Fibroblast of lung (primary cell): ENCODE measurements at places on chromosomes 1 and 21. TPM values are rescaled to one million over a fixed set of nuclear protein-coding genes. Genes with fewer than 3 reads are reported as not detected.

DNA sequence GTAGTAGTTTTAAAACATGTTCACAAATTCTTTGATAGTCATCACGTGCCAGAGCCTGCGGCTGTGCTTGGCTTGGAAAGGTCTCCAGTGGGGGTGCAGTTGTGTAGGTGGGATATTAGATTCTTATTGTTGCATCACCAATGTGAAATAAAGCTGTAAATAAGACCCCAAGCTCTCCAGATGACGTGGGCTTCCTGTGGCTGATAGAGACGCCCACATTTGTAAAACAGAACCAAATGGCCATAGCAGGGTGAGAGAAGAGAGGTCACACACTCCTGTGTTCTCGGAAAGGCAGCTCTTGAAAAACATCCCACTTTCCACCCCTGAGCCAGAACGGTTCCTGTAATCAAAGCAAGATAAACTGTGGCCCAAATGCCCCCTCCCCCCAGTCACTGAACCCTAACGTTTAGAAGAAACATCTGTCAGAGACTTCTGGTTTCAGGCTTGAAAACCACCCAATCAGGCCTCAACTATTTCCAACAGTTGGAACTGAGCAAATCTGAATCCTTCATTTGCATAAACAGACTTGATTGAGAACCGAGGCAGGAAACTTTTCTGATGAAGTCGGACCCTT, 6.6 kb upstream of the NTPCR start:
- no peak overlapping the region for H3K4me3 ChIP-seq
- peak; percentile 19 for DNase-seq
- no peaks in the 10 kb centered on the region for H3K4me1 ChIP-seq
- H3K27ac ChIP-seq: no peak overlapping the region

GRCh38 chr1:17292299-17293160, 15.5 kb upstream of the PADI4 start:
- H3K27me3 ChIP-seq: no peaks in the 10 kb centered on the region
- H3K4me1 ChIP-seq: no peaks in the 10 kb centered on the region
- H3K36me3 ChIP-seq: no peaks in the 10 kb centered on the region
- no peak overlapping the region for H3K4me3 ChIP-seq
- no peak overlapping the region for H3K27ac ChIP-seq

DNA sequence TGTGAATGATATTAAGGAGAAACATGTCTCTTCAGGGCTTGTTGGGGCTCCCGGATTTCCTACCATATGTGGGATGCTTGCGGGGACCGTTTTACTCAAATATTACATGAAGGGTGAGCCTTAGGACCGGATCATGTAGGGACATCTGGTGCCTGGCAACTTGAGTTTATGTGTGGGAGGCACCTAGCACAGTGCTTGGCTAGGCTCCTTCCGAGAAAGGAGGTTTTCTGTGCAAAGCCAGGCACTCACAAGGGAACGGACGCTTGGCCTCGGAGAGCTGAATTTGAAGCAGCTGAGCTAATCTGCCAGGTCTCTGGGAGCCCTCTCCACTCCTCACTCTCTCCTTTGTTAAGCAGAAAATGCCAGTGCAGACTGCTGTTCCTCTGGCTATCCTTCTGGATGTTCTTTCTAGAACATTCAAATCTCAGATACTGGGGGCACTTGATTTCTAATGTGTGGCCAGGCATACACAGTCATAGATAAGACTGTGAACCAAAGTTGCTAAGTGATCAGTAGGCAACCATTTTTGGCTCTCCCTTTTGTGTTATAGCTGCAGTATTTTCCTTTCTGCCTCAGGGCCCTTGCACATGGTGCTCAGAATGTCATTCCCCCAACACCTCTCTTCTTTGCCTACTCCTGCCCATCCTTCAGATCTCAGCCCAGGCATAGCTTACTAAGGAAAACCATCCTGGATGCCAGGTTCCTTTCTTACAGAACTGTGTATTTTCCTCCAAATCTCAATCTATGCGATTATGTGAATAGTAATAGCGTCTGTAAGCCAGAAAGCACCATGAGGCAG, 216.6 kb upstream of the CSF3R start:
- H3K27ac ChIP-seq: no peak overlapping the region
- H3K27me3 ChIP-seq: no peaks in the 10 kb centered on the region
- DNase-seq: no peak
- no peaks in the 10 kb centered on the region for H3K36me3 ChIP-seq
- H3K4me3 ChIP-seq: no peak overlapping the region
- no peaks in the 10 kb centered on the region for H3K4me1 ChIP-seq

- H3K36me3 ChIP-seq: no peaks in the 10 kb centered on the region
- no peaks in the 10 kb centered on the region for H3K4me1 ChIP-seq
- H3K4me3 ChIP-seq: no peak overlapping the region
- no peak for DNase-seq
These were observed 27.0 kb downstream of the DNASE2B start for GRCh38 chr1:84425150-84425896.

DNA sequence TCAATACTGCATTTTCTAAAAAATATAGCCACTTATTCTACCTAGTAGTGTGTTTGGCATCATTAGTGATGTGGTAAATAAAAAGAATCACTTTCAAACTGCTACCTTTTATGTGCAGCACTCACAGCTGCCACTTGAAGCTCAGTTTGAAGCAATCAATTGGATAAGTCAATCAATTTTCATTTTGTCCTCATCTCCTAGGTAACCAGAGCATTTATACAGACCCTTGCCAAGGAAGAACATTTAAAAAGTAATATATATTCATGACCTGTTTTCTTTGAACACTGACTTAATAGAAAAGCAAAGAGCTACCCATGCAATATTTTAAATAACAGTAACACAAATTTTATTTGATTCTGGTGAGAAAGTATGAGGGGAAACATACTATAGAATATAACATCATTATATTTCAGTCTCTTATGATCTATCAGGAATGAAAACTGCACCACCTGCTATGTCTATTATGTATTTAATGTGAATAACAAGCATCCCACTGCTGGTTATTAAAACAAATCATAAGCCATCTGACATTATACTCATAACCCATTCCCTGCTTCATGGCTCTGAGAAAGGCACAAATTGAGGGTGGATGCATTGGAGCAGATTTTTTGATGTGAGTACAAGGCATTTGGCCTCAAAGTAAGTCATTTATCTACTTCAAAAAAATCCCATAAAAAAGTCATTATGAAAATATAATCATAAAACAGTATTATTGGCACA, 168.4 kb upstream of the C21orf91 start:
- no peaks in the 10 kb centered on the region for H3K4me1 ChIP-seq
- H3K27me3 ChIP-seq: no peaks in the 10 kb centered on the region
- no peak for DNase-seq
- no peaks in the 10 kb centered on the region for H3K36me3 ChIP-seq
- no peak overlapping the region for H3K4me3 ChIP-seq

- DNase-seq: no peak
- no peaks in the 10 kb centered on the region for H3K27me3 ChIP-seq
- peaks cover 7% of the 10 kb centered on the region for H3K36me3 ChIP-seq
- H3K4me1 ChIP-seq: peaks cover 4% of the 10 kb centered on the region
- no peak overlapping the region for H3K27ac ChIP-seq
These were observed 12.7 kb downstream of the ADAMTS1 start for GRCh38 chr21:26832546-26832945.

DNA sequence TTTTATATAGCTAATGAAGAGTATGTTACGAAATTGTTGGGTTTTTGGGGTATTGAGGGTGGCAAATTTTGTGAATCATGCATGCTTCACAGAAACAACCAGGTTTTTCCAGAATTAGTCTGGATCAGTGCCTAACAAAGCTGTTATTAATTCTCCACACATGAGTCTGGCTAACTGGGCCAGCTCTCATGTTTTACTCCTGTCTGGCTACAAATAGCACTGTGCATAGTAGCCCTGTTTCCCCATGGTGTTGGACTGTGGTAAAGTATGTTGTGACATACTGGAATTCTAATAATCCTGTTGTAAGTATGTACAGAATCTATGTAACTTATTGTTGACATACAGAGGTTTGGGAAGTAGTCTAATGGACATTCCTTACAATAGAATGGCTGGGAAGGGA, 35.8 kb downstream of the S100B start:
- H3K4me1 ChIP-seq: no peaks in the 10 kb centered on the region
- H3K36me3 ChIP-seq: peaks cover 19% of the 10 kb centered on the region
- DNase-seq: no peak
- H3K27ac ChIP-seq: no peak overlapping the region

DNA sequence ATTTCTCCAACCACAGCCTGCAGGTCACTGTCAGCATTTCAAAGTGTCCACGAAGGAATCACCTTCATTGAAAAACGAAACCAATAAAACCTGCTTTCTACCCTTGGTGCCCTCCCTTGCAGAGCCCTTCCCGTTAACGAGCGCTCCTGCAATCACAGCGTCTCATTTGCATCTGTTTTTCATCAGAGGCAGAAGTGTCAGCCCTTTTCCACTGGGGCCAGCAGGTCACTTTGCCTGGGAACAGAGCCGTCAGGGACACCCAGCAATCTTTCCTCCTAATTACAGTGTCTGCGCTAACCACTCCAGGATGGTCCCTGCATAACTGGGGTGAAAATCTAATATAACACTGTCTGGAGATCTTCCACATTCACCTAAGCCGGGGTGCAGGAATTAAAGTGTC, 85.3 kb downstream of the PSMG1 start:
- no peaks in the 10 kb centered on the region for H3K36me3 ChIP-seq
- H3K27ac ChIP-seq: no peak overlapping the region
- no peak for DNase-seq
- H3K4me3 ChIP-seq: no peak overlapping the region

- no peak for DNase-seq
- H3K36me3 ChIP-seq: no peaks in the 10 kb centered on the region
- no peak overlapping the region for H3K27ac ChIP-seq
- no peak overlapping the region for H3K4me3 ChIP-seq
These were observed 205.8 kb downstream of the SLC45A1 start for GRCh38 chr1:8523666-8524206.

GRCh38 chr1:45563843-45564242, 13.2 kb downstream of the AKR1A1 start:
- no peak overlapping the region for H3K4me3 ChIP-seq
- H3K27me3 ChIP-seq: no peaks in the 10 kb centered on the region
- no peaks in the 10 kb centered on the region for H3K4me1 ChIP-seq
- DNase-seq: no peak

GRCh38 chr1:13699510-13699909, 478 bp upstream of the PRDM2 start:
- no peaks in the 10 kb centered on the region for H3K27me3 ChIP-seq
- no peaks in the 10 kb centered on the region for H3K36me3 ChIP-seq
- peak; percentile 21 for DNase-seq
- peak overlapping the region; percentile 71 for H3K27ac ChIP-seq

DNA sequence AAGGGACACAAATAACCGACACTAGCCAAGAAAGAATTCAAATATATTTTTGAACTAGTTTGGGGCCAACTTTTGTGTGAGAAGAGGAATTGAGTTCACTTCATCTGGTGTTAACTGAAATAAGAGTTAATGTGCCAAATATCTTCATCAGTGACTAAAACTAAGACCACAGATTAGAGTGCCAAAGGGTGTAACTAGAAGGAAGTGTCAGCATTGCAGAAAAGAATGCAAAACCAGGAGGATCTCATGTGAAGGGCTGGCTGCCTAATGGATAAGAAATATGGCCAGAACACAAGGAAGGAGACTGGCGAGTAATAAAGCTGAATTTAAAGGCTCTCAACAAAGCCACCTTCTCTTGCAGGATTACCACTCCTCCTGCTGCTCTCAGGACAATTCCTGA, 61.8 kb upstream of the LRRC8D start:
- H3K4me1 ChIP-seq: peaks cover 8% of the 10 kb centered on the region
- no peak overlapping the region for H3K4me3 ChIP-seq
- H3K36me3 ChIP-seq: no peaks in the 10 kb centered on the region

- H3K27ac ChIP-seq: no peak overlapping the region
- no peaks in the 10 kb centered on the region for H3K4me1 ChIP-seq
- H3K27me3 ChIP-seq: peaks cover 3% of the 10 kb centered on the region
- no peak for DNase-seq
- H3K4me3 ChIP-seq: no peak overlapping the region
These were observed 138.0 kb upstream of the DNAH14 start for GRCh38 chr1:224791362-224791941.

DNA sequence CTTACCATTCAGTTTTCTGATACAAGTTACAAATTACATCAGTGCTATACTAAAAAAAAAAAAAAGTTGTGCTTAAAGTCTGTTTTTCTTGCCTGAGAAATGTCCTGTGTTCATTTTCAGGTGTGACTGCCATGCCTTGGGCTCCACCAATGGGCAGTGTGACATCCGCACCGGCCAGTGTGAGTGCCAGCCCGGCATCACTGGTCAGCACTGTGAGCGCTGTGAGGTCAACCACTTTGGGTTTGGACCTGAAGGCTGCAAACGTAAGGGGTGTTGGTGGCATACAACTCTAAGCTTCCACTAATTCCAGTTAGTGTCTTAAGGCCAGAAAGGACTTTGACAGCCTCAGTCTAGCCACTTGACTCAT, 60.1 kb upstream of the LAMC2 start:
- DNase-seq: no peak
- peak overlapping the region; percentile 2 for H3K27ac ChIP-seq
- peaks cover 3% of the 10 kb centered on the region for H3K4me1 ChIP-seq
- H3K4me3 ChIP-seq: no peak overlapping the region

DNA sequence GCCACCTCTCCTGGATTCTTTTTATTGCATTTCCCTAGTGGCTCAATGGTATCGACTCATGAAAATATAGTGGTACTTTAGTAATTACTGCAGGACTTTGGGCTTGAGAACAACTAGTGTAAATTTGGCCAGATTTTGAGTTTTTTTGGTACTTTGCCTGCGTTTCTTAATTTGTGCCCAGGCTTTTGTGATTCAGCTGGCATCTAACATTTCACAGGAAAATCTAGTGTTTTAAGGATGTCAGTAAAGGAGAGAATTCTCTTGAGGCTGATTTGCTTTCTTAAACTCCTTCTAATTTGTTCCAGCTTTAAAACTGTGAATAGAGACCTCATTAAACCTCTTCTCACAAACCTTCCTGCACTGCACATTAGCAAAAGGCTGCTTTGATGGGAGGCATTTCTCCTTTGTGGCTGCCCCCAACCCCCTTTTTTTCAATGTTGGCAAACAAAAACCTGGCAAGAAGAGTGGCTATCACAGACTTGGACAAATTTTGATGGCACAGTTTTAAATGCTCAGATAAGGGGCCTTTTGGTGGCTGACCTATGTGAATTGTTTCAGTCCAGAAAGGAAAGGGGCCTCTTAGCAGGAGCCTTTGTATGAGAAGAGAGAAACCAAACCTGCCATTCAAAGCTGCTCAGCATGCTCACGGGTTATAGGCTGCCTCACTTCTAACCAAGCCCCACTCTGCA, 113.4 kb upstream of the RAVER2 start:
- no peak overlapping the region for H3K27ac ChIP-seq
- H3K4me1 ChIP-seq: no peaks in the 10 kb centered on the region
- no peaks in the 10 kb centered on the region for H3K27me3 ChIP-seq
- H3K36me3 ChIP-seq: no peaks in the 10 kb centered on the region
- DNase-seq: no peak

- H3K4me1 ChIP-seq: no peaks in the 10 kb centered on the region
- DNase-seq: no peak
- H3K36me3 ChIP-seq: no peaks in the 10 kb centered on the region
- H3K27me3 ChIP-seq: no peaks in the 10 kb centered on the region
- no peak overlapping the region for H3K27ac ChIP-seq
These were observed 143.5 kb downstream of the ELAVL4 start for GRCh38 chr1:50252196-50252595.

RPTN gene
- total RNA-seq: not detected in 2 replicates

ADAMTS1 gene
- total RNA-seq: 186 and 199 TPM in 2 replicates

GJB5 gene
- not detected in 2 replicates for total RNA-seq

SLC37A1 gene
- 2.8 and 6.4 TPM in 2 replicates for total RNA-seq

NTMT2 gene
- total RNA-seq: not detected in 2 replicates

C1orf115 gene
- 2.1 and 3.3 TPM in 2 replicates for total RNA-seq

CA14 gene
- not detected in 2 replicates for total RNA-seq

RIPPLY3 gene
- not detected in 2 replicates for total RNA-seq

RGS4 gene
- total RNA-seq: 36.5 and 63.3 TPM in 2 replicates

CCDC27 gene
- total RNA-seq: not detected in 2 replicates

KCNE2 gene
- total RNA-seq: 0.17 TPM in 1 of 2 replicates, not detected in the other
